ENCODE measurements at places on chromosomes 4 and X.

DNA sequence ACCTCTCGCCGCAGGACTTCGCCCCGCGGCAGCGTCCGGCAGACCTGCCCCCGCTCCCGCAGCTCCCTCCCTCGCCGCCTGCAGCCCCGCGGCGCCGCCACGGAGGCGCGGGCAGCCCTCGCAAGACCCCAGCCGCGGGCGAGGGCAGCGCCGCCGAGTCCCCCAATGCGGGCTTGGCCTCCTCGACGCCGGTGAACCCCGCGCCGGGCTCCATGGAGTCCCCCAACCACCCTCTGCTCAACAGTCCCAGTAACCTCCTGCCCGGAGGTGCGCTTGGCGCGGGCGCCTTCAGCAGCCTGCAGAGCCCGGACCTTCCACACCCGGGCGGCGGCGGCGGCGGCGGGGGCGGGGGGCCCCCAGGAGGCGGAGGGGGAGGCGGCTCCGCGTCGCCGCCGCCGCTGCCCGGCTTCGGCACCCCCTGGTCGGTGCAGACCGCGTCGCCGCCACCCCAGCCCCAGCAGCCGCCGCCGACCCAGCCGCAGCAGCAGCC lies 1.2 kb downstream of the CPEB2 start:
- DNase-seq: peak; percentile 24

DNA sequence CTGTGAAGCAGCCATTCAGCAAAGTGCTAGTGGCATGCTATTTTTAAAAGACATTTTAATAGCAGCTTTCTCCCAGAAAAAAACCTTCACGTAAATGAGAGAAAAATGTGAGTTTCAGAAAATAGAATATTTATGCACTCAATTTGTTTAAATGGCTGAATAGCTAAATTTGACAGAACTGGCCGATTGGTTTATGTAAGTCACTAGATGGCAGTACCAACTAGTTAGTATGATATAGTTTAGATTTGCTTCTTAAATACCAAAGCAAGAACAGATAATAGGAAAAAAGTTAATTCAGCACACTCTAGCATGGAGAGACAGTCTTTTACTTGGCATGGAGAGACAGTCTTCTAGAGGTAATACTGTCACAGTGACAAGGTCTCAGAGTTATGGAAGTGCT lies 250.1 kb downstream of the SNCA start:
- DNase-seq: peak; percentile 6

GRCh38 chrX:24204958-24205357 lies 55.4 kb downstream of the ZFX start:
- DNase-seq: no peak

DNA sequence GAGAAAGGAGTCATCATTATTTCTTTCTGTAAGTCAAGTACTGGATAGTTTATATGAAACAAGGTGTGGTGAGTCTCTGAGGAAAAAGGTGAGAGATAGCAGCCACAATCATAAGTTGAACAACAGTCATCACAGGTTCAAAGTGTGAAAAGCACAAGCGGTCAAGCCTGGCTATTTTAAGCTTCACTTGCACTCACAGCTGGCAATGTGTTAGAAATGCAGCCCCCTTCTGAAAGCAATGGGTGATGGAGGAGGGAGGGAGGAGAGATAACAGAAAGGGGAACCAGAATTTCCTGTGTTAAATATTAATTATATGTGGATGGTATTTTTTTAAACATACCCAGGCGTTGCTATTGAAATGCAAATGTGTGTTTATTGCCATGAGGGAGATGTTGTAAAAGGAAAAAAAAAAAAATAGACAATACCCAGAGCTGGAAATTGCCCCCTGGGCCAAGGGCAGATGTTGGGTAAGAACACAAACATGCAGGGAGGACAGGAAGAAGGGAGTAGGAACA lies 26.9 kb upstream of the BMP3 start:
- DNase-seq: no peak

DNA sequence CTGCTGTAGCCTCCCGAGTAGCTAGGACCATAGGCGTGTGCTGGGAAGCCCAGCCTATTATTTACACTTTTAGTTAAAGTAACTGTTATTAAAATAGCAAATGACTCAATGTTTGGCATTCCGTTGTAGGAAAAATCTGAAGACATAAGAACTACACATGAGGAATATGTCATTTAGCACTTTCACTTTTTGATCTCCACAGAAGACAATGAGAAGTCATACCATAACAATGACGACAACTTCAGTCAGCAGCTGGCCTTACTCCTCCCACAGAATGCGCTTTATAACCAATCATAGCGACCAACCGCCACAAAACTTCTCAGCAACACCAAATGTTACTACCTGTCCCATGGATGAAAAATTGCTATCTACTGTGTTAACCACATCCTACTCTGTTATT lies 6.7 kb downstream of the GPR34 start:
- DNase-seq: no peak

DNA sequence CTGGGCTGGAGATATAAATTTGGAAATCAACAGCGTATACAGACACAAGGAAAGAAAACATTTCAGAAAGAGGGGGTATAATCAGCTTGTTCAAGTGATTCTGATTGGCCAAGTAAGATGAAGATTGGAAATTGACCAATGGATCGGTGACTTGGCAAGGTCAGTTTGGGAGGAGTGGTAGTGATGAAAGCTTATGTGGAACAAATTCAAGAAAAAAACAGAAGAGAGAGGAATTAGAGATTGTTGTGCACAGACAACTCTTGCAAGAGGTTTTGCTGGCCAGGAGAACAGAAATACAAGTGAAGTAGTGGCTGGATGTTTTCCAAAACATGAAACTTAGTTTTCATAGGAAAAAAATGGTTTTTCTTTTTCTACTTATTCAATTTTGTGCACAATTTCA lies 16.3 kb downstream of the CD38 start:
- DNase-seq: no peak

DNA sequence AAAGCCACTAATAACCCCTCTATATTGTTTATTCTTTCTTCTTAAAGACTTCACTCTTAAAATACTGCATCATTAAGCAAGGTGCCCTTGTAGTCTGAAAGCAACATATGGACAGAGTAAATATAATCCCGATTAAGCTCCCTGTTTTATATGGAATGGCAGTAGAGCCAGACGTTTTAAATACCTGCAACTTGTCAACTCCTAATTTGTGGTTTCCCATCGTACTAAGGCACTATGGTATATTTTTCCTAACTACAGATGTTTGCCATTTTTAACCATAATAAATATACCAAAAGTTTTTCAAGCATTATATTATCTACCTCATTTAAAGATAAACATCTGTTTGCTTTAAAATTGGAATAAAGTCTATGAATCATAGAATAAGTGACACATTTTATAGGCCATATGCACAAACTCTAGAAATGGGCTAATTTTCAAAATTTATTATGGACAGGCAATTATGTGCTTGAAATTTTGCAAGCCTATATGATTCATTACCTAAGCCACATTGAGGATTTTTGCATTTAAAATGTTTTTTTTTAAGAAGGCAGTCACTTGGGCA lies 194.6 kb downstream of the FRMPD4 start:
- DNase-seq: no peak

GRCh38 chr4:73668782-73669201 lies 48.6 kb upstream of the RASSF6 start:
- DNase-seq: no peak

DNA sequence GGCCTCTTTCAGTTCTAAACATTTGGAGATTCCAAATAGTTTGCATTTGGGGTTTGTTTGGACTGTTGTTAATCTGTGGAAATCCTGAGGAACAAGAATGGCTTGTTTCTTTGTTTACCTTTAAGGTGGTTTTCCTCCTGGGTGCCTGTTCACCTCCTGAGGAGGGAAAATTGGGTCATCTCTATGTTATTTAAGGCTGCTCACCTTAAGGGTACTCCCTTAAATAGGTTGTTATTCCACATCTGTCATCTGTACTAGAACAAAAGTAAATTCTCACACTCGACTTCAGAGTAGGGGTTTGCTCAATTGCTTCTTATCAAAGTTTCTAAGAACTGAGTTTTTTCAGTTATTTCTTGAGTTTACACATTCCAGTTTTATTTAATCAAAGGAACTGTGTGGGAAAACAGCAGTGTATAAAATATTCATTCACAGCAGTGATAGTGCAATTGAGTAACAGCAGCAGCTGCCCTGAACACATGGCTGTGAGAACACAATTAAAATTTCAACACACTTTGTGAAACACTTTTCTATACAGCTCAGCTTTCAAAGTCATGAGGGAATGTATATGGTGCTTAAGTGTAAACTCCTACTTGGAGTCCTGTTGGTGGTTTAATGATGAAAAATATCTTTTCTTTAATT lies 238.5 kb upstream of the PGRMC2 start:
- DNase-seq: no peak

DNA sequence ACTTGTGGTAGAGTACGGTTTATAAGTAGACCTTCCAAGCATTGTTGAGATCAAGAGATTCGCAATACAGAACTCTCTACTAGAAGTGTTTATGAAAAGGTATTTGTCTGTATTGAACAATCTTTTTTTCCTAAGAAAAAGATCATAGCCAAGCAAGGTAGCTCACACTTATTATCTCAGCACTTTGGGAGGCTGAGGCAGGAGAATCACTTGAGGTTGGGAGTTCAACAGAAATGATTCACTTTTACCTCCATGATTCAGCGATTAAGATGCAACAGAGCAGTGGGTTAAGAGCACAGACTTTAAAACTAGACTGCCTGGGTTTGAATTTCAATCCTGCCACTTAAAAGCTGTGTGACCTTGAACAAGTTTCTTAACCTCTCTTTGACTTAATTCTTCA lies 74.3 kb downstream of the TMEM156 start:
- no peak for DNase-seq

DNA sequence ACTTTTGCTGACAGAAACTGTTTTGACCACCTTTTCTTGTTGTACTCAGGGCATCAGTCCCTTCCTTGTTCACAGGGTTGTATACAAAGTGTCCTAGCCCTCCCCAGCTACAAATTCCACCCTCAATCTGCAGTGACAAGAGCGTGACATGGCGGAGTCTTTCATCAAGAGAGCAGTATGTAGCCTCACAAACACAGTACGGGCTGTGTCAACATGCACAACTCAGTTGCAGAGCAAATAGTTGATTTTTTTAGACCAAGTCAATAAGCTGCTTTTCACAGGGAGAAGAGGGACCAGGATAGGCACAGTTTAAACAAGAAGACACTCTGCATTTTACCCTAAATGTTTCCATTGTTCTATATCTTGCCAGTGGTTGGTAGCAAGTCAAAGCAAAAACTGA lies 8.6 kb upstream of the HS6ST2 start:
- DNase-seq: no peak

- DNase-seq: peak; percentile 54
Observed at GRCh38 chrX:101462892-101463291, 22.4 kb upstream of the ARMCX4 start.

DNA sequence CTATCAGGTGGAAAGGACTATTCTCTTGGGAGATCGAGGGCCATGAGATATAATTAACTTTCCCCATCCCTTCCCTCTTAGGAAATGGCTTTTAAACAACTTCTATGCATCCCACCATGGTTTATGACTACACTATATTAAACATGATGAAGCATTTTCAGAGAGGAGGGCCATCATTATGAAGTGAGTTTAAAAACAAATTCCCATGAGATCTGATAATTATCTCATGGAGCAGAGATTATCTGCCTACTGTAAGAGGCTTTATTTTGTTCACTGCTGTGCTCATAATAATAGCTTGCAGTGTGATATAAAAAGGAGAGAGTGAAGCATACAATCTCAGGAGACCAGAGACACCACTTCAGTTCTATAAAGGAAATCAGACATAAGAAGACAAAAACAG lies 330.5 kb upstream of the ZFP42 start:
- no peak for DNase-seq

GRCh38 chr4:76984127-76984526 lies 34.6 kb downstream of the SEPTIN11 start:
- no peak for DNase-seq

- peak; percentile 35 for DNase-seq
Observed at GRCh38 chrX:71489540-71489939, 43.4 kb upstream of the OGT start.

- no peak for DNase-seq
Observed at GRCh38 chr4:89725268-89725667, 111.7 kb downstream of the SNCA start.

DNA sequence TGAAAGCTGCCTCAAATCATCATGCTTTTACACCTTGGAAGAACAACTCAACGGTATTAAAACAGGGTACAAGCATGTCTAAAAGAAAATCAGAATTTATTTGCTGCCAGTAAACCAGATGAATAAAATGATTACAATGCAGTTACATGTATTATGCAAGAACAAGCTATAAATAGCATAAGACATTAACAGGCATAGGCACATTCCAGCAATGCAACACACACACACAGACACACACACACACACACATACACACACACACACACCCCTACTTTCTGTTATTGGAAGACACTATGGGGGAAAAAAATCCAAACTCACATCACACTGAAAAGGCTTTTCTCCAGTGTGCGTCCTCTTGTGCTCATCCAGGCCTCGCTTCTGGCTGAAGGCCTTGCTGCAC lies 212.5 kb downstream of the PRDM5 start:
- peak; percentile 44 for DNase-seq

DNA sequence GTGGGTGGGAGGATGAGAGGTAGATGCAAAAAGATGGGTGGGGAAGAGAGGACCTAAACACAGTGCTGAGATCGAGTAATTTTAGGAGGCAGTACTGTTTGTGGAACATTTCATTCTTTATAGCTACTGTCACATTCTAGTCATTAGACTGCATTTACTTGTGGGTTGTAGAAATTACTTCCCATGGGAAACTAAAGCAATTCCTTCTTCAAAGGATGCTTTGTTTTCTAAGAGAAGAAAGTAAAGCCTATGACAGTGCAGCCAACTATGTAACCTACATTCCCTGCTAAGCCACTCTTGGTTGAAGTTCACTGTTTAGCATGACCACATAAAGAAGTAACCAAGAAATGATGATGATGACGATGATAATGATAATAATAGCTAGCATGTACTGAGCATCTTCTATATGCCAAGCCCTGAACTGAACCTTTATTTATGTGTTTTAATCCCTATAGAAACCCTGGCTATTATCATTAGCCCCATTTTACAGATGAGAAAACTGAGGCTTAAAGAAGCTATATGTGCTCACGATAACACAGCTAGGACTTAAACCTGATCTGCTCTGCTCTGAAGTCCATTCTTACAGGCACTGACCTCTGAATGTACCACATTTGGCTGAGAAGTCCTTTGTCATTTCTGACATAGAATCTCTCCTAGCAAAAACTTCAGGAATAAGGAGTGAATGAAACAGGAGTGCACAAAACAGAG lies 114.5 kb upstream of the KIT start:
- DNase-seq: peak; percentile 83

DNA sequence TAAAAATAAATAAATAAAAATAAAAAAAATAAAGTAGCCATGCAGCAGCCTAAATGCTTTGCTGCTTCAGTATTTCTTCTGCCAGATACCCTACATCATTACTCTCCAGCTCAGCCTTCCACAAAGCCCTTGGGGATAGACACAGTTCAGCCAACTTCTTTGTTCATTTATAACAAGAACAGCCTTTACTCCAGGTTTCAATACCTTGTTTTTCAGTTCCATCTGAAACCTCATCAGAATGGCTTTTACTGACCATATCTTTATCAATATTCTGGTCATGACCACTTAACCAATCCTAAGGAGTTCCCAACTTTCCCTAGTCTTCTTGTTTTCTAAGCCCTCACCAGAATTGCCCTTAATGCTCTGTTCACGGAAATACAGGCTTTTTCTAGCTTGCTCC lies 128.3 kb upstream of the MED14 start:
- no peak for DNase-seq
